ENCODE measurements at places on chromosomes 12 and 14.

- DNase-seq, result no peak
These were observed 41.3 kb downstream of the CDC42BPB start for GRCh38 chr14:103016071-103016470.

- no peak for DNase-seq
These were observed 775.2 kb upstream of the ALG10B start for GRCh38 chr12:37541356-37541755.

DNA sequence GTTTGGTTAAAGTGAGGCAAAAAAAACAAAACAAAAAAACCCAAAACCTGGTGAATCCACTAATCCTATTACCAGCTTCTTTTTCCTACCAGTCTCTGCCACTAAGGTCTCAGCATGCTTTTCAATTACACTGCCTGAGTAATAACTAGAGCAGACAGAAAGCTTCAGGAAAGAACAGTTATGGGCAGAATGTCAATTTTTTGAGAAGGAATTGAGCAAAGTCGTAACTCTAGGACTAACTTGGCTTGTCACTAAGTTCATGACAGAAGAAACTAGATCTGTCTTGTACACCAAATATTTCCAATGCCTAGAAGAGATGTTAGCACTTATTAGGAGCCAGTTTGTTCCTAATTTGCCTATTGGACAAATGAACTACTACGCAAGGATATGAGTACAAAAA is 148.8 kb upstream of the CNOT2 start:
- no peak for DNase-seq

DNA sequence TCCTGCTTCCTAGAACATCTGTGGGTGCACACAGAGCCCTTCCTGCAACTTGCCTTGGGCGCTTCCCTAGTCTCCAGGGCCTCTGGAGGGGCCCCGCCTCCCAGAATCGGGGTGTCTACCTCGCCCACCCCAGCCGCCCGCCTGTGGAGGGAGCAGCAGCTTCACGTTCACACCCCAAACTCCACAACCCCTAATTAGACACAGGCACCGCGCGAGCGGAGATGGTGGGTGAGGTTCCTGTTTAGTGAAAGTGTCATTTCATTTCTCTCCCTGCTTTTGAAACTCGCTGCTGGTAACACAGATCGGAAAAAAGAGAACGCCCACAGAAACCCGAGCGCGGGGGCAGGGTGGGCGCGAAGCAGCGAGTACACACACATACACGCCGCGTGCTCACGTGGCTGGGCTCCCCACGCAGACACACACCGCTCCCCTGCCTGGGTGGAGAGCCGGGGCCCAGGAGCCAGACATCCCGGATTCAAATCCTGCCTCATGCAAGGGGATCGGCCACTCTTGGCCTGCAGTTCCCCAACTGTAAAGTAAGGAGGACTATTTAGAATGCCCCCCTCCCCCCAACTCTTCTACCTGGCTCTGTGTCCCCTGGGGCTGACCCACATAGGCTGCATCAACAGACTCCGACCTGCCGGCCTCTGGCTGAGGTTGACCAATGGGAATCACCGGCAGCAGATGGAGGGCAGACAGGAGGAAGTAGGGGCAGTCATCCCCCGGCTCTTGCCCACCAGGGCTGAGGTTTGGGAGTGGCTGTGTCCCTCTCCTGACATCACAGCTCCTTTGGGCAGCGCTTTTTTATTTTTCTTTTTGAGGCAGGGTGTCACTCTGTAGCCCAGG is 79.2 kb upstream of the NCOR2 start:
- DNase-seq, result peak; percentile 24

- no peak for DNase-seq
These were observed 42.9 kb downstream of the HRK start for GRCh38 chr12:116838365-116838764.

GRCh38 chr12:47590771-47591360 is 115.0 kb downstream of the RPAP3 start:
- DNase-seq, result no peak

GRCh38 chr14:89401761-89402160 is 15.3 kb downstream of the FOXN3 start:
- DNase-seq, result no peak

DNA sequence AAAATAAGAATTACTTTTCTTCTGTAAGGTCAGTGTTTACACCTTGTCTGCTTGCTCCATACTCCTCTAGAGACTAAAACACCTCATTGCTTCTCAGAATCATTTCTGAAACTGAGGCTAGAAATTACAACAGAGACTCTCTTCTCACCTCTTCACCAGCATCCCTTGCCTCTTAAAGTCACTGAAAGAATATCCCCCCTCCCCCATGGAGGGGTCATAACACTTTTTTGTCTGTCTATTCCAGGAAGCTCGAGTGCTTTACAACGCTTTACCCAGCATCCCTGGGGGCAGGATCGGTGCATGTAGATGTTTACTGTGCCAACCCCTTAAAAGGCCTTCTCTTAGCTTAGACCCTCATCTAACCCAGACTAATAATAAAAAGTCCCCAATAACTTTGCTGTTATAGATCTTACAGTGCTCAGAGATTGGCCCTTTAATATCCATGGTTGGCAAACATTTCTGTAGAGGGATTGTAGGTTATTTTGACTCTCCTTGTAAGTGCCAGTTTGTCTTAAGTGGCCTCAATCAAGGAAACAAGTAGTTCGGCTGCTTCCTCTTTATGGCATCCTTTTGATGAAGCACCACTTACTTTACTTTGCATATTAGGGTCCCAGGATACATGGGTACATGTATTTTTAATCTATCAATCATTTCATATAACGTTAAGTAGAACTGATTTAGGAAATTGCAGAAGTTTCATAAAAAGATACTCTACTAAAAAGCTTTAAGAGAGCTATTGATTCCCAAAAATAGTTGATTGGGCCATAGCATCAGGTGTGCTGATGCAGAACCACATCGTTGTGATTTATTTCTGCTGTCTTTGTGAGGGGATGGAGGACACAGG is 29.3 kb downstream of the PRKCH start:
- no peak for DNase-seq

DNA sequence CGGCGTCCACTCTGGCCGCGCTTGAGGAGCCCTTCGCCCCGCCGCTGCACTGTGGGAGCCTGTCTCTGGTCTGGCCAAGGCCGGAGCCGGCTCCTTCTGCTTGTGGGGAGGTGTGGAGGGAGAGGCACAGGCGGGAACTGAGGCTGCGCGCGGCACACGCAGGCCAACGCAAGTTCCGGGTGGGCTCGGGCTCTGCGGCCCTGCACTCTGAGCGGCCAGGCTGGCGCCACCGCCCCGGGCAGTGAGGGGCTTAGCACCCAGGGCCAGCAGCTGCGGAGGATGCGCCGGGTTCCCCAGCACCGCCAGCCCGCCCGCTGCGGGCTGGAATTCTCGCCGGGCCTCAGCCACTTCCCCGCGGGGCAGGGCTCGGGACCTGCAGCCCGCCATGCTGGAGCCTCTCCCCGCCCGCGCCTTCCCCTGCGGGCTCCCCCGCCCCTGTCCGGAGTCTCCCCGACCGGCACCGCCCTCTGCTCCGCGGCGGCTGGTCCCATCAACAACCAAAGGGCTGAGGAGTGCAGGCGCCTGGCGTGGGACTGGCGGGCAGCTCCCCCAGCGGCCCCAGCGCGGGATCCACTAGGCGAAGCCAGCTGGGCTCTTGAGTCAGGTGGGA is 921.2 kb upstream of the FOXG1 start:
- no peak for DNase-seq

GRCh38 chr14:48788771-48789170 is 797.4 kb downstream of the RPS29 start:
- DNase-seq, result no peak

- no peak for DNase-seq
These were observed 84.2 kb downstream of the DENND5B start for GRCh38 chr12:31506515-31507306.

DNA sequence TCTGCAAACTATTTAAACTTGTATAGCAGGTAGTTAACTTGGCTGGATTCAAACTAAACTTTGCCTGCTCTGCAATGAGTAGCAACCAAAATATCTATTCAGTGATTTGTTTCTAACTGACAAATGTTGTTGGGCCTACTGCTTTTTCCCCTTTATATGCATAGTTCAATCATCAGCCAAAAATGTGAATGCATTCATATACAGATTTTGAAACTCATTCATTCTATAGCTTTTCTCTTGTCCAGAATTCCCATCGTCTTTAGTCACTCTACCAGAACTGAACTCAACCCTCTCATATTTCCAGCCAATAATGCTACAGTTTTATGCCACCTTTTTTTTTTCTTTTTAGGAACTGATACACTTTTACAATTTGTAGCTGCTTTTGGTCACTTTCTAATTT is 599.8 kb downstream of the RPL10L start:
- no peak for DNase-seq

DNA sequence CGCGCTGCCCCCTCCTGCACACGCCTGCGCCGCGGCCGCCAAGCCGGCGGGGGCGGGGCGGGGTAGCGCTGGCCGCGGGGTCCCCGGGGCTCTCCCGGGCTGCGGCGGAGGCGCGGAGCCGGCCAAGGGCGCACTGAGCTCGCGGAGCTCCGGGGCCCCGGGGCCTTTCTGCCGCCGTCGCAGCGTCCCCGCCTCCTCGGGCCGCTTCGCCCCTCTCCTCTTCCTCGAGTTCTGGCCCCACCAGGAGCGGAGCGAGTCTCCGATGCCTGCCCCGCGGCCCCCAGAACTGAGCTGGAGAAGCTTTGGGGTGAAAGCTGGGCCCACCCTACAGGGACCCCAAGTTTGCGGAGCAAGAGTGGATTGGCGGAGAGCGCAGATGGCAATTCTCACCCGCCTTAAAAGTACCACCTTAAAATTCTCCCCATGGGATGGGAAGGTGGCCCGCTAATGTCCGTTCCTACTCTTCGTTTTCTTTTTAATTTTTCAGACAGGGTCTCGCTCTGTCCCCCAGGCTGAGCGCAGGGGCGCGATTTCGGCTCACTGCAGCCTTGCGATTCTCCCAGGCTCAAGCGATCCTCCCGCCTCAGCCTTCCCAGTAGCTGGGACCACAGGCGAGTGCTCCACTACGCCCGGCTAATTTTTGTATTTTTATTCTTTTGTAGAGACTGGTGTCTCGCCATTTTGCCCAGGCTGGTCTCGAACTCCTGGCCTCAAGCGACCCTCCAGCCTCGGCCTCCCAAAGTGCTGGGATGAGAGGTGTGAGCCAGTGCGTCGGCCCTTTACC is 129.6 kb downstream of the NDUFA12 start:
- DNase-seq, result no peak

GRCh38 chr14:96160076-96160912 is 44.3 kb upstream of the BDKRB2 start:
- DNase-seq, result no peak

GRCh38 chr12:89573051-89573810 is 47.4 kb upstream of the POC1B start:
- DNase-seq, result no peak

- no peak for DNase-seq
These were observed 383.7 kb downstream of the BCL11B start for GRCh38 chr14:98888281-98888680.

DNA sequence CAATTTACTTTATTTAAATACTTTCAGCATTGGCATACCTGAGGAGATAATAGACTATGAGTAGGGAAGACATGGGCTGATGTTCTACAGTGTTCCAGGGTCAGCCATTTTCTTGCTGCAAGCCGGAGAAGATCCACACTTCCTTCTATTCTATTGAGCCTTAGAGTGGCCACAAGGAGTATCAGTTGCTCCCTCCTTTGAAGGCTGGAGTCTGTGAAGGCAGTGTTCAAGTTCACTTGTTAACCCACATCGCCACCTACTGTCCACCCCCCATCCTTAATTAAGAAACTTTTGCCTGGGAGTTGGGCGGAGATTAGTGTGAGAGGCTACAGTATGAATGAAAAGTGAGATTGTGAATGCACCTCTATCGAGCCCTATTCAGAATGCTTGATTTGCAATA is 666.6 kb downstream of the NRXN3 start:
- peak; percentile 1 for DNase-seq

GRCh38 chr14:105836160-105836559 is 309.8 kb downstream of the TMEM121 start:
- DNase-seq, result no peak

DNA sequence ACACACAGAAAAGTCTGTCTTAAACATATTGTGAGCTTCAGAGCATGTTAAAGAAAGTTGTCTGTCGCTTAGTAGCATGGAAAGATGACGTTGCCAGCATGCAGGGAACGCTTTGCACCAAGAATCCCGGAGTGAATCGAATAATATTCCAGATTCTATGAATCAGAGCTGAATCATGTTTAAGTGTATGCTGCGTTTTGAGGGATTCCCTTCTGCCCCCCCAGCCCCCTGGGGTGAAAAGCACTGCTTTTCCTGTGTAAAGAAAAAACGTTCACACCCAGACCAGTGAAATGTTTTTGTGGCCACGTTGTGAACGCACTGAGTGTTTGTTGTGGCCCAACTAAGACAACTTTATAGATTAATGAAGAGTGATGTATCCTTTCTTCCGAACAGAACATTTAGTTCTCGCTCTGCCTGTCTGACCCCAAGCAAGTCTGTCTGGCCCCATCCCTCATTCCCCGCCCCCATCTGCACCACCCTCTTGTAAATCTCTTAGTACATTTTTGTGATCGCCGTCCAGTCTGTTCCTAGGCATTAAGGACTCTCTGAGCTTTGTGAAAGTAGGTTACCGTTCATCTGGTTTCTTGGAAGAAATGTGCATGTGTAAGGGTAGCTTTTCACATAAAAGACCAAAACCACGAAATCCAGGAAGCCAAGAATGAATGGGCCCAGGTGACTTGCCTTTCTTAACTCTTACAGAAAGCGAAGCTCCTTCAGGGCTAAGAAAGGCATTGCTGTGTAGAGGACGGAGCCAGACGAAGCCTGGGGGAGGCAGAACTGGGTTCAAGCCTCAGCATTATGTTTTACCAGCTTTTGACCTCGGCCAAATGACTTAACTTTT is 103.0 kb downstream of the SAMD4A start:
- DNase-seq, result no peak

DNA sequence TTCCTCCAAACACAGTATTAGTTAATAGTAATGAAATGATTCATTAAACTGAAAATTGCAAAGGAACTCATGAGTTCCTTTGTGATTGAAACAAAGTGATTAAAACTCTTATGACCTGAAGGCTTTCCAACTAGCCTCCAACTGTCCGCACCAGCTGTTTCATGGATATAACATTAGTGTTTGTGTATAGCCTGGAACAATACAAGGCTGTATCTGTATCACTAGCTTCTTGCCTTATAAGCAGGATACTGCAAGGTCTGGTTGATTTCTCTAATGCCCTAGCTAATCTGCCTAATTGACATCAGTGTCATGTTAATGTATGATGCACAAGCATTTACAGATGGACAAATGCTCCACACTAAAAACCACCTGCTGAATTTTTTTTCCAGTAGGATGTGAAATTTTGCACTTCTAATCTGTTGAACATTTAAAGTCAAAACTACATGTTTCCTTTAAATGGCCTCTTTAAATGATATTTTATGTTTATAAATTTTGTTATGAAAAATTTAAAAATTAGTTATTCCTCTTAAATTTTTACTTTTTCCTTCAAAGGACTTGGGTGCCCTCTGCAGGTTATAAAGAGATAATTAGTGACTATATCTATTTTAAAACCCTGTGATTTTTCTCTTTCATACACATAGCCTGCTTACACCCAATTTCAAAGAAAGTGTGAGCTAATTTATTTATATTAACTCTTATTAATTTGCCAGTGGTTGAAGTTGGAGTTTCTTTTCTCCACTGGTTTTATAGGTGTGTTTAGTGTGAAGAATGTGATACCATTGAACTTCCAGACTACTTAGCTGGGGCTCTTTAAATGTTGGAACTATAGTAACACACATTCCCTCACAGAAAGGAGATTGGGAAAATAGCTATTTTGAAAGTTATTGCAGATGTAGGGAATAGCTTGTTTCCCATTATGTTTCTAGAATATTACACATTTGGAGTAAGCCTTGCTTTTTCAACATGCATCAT is 25.4 kb downstream of the AP5M1 start:
- DNase-seq, result no peak

GRCh38 chr12:43277651-43278540 is 274.1 kb downstream of the ADAMTS20 start:
- DNase-seq, result no peak

All from stimulated activated CD4-positive, alpha-beta T cell treated with anti-CD3 and anti-CD28 coated beads, TNF-alpha, amount 100 ng/mL, for 24 hours (primary cell).